ENCODE measurements at places on chromosomes 6 and 20.
A peak's percentile ranks its signal among the peaks of the same experiment; 100 is the strongest.

GRCh38 chr6:2196079-2196679 is 49.2 kb downstream of the GMDS start:
- peak; percentile 42 for DNase-seq

DNA sequence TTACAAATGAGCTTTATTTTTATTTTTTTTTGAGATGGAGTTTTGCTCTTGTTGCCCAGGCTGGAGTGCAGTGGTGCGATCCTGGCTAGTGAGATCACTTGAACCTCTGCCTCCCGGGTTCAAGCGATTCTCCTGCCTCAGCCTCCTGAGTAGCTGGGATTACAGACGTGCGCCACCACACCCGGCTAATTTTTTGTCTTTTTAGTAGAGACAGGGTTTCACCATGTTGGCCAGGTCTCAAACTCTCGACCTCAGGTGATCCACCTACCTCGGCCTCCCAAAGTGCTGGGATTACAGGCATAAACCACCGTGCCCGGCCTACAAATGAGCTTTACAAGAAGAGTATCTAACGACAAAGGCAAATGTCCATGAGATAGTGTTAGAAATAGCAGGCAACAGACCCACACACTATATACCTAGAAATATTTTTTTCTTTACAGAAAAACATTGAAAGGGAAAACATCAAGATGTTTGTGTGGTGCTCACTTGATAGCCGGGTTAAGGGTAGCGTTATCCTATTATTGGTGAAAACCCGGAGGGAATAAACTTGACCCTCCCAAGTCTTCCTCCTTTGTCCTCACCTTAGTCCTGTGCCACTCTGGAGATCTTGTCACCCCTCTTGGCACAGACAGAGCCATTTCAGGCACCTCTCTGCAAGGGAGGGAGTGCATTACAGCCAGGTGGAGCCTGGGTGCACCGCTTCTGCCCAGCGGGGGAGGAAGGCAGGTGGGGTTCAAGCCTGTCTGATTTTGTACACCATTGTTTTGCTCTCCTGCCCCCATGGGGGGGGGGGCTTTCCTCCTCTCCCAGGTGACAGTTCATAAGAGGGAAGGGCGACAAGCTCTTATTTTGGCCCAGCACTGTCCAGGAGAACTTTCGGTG is 21.0 kb upstream of the AVP start:
- DNase-seq, result no peak

DNA sequence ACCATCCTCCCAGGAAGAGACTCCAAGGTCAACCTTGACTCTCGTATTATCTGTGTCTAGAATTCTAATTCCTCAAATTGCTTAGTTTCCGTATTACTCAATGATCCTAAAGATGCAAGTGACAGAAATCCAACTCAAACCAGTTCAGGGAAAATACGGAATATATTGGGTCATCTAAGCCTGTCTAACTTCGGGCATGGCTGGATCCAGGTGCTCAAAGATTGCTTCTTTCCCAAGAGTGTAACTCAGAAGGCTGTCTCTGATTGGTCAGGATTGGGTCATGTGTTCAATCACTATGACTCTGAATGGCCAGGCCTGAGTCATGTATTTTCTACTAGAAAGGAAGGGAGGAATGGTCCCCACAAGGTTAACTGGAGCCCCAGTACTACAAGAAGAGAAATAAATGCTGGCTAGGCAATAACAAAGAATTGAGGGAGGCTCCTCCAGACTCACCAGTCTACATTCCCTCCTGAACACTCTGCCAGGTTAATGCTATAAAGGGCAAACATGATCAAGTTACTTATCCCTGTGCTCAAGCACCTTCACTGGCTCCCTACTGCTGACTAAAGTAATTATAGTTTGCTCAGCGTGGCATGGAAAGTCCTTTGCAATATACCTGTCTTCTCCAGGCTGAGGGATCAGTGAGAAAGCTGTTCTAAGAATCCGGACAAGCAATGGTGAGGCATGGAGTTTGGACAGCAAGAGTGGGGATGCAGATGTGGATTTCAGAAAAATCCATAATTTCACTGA is 15.4 kb upstream of the PREX1 start:
- DNase-seq, result no peak

DNA sequence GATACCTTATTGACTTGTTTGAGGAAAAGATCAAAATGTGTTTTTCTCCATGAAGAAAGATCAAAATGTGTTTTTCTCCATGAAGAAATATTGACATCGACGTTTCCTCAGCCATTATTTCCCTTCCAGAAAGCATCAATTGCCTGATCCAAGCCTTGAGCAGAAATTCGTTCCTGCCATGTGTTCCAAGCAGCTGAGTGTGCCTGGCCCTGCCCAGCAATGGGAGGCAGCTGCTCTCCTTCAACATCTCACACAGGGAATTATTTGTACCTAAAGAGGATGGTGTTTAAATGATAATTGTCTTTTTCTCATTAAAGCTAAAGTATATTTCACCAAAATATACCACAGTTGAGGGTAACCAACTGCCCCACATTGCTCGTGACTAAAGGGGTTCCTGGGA is 7.8 kb upstream of the DUSP22 start:
- DNase-seq, result no peak

All from BE2C (cell line).